Activated CD8-positive, alpha-beta memory T cell treated with anti-CD3 and anti-CD28 coated beads, Interleukin-2, amount 50 U/mL, for 48 hours (primary cell): ENCODE measurements at places on chromosomes 11 and 22.

DNA sequence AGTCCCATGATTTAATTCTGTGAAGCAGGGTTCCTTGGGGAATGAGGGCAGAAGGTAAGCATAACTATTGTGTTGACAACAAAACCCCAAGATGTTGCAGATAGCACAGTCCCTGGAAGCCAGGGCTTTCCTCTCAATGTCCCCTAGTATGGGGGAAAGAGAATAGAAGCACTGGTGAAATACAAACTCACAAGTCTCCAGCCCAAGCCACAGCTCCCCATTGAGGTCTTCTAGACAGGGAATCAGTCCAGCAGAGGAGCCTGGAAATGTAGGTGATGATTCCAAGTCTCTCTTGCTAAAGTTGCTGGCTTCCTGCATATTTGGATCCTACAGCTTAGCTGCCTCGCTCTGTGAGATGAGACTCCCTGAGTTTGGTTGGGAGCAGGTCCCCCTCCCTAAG lies 31.7 kb upstream of the DRD2 start:
- DNase-seq = no peak

GRCh38 chr11:133243832-133244231 lies 288.5 kb downstream of the OPCML start:
- DNase-seq = no peak

DNA sequence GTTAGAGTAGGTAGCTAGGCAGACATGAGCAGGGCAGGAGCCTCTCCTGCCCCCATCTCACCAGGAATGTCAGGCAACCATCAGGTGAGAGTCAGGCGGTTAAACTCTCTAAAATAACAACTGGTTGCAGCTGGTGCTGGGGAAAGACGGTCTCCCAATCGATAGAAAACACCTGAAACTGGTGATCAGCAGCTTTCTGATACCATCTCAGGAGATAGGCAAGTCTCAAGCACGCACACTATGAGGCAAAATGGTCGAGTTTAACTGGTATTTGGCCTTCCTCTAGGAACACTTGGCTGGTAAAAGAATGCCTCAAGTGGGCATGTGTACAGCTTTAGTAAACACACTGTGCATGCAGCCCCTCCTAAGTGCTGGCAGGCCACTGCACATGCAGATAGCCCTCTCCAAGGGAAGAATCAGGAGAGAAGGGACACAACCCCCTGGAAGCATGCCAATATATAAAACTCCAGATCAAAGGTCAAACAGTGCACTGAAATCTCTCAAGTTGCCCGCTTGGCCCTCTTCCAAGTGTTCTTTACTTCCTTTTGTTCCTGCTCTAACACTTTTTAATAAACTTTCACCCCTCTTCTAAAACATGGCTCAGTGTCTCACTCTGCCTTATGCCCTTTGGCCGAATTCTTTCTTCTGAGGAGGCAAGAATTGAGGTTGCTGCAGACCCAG lies 88.7 kb downstream of the USP35 start:
- DNase-seq = no peak

DNA sequence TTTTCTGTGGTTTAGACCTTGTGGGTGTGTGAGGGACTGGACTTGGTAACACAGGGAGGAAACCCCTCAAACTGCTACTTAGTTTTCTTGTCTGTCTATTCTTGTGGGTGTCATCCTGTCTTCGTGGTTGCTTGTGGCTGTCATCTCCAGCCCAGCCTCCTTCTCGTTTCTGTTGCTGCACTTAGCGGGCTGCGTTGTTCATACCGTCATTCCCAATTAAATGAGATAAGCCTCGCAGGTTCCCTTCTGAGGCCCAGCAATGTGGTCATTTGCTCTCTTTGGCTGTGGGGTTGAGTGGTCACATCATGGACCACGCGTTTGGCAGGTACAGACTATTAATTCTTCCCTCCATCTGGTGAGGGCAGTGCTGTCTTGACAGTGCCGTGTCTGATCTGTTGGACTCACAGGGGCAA lies 18.8 kb downstream of the PANX1 start:
- DNase-seq = peak; percentile 61

DNA sequence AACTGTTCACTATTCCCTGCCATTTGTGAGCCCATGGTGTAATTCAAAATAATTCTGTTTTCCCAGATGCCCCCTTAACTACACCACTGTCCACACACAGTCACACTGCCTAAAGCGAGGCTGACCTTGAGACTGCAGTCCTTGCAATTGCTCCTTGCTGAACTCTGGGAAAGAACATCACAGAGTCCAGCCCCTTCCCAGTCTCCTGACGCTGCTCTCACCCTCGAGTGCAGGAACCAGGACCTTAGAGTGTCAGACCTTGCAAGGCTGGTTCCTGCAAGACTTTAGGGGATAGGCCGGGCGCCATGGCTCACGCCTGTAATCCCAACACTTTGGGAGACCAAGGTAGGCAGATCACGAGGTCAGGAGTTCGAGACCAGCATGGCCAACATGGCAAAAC lies 33.6 kb downstream of the AHNAK start:
- no peak for DNase-seq

GRCh38 chr22:50201191-50202129 lies 649 bp downstream of the SELENOO start:
- no peak for DNase-seq

DNA sequence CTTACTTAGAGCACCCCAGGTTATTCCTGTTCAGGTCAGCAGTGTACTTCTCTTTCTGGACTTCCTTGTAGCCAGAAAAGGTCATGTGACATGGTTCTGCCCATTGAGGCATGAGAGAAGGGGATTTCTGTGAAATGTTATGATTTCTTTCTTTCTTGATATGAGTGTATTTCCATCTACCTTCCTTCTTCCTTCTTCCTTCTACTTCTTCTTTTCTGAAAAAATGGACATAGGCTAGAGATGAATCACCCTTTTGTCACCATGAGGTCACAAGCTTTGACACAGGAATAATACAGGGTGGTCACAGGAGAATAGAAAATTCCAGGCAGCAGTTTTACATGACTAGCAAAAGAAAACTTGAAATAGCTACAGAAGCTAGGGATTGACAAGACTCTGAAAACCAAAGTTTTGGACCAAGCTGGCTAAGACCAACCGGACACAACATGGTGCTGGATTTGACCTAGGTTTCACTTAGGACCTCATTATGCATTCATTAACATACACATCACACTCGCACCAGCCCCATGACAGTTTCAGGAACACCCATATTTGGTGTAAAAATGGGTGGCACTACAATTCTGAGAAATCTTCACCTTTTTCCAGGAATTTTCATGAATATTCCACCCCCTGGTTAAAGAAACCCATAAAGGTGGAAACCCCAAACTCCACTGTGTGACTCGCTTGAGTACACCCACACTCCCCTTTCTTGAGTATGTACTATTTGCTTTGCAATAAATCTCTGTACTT lies 21.2 kb upstream of the MAP6 start:
- no peak for DNase-seq

GRCh38 chr22:49035818-49036457 lies 791.7 kb downstream of the BRD1 start:
- no peak for DNase-seq

DNA sequence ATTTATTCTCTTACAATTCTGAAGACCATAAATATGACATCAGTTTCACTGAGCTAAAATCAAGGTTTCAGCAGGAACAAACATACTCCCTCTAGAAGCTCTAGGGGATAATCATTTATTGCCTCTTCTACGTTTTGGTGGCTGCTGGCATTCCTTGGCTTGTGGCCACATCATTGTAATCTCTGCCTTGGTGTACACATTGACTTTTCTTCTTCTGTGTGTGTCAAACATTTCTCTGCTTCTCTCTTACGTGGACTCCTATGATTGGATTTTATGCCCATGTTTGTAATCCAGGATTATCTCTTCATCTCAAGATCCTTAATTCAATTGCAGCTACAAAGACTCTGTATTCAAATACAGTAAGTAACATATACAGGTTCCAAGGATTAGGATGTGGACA lies 30.4 kb upstream of the MMP20 start:
- DNase-seq = no peak

GRCh38 chr22:35381424-35382009 lies 621 bp downstream of the HMOX1 start:
- DNase-seq = no peak

DNA sequence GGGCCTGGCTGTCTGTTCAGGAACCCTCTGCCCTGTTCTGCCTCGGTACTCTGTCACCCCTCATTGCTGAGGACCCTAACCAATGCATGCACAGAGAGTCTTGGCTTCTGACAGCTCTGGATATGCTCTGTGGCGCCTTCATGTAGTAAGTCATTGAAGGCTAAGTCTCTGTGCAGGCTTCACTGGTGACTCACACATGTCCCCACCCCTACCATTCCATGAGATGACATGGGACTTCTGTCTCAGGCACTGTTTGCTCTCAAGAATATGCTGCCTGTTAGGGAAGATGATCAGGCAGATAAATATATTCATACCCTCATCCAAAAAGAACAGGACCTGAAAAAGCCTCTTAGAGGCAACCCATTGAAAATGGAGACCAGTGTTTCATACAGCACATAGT lies 43.6 kb upstream of the HORMAD2 start:
- DNase-seq = no peak

GRCh38 chr11:19713196-19714021 lies 772 bp downstream of the NAV2 start:
- DNase-seq = no peak

- no peak for DNase-seq
Observed at GRCh38 chr11:78748918-78749690, 174.4 kb upstream of the NARS2 start.

DNA sequence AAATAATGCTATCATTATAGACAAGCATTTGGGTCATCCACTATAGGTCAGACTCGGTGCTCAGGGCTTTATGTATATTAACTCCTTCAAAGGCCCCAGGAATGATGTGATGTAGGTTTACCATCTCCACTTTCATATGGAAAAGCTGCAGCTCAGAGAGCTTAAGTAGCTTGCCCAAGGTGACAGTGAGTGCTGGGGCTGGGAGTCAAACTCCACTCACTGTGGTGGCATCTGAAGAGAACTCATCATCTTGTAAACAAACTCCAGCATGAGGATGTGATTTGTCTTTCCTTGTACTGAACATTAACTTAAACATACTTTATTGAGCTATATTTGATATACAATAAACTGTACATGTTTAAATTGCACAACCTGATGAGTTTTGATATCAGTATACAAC lies 25.4 kb downstream of the TENM4 start:
- no peak for DNase-seq

GRCh38 chr22:35135165-35135564 lies 69.2 kb downstream of the ISX start:
- no peak for DNase-seq

DNA sequence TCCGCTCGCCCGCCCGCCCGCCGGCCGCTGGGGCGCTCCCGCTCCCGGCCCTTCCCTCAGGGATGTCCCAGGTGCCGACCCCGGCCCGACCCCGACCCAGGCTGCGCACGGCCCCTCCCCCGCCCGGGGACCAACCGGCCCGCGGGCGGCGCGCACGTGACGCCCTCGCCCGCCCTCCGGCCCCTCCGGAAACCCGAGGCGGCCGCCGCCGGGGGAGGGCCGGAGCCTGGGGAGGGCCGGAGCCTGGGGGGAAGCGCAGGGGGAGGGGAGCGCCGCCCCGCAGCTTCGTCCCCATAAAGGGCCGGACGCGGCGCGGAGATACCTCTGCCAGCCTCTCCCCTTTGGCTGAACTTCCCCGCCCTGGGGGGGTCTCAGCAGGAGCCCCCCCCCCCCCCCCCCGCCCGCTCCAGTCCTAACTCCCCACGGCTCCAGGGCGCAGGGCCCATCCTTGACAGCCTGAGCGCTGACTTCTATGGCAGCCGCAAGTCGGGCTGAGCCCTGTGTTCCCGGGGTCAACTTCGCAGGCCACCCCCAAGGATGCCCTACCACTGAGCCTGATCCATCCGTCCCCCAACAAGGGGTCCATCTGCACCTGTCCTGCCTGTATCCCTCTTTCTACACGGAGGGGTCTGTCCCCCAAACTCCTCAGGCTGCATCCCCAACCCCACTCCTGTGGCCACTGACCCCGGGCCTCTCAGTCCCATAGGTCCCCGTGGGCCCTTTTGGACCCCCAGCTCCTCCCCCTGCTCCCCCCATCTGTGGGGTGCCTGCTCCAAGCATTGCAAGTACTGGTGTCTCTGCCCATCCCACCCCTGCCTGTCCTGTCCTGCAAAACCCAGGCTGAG lies at the start of gene MAPK12:
TSS of gene MAPK12 (minus strand) at position 69 of the 845 bp plus-strand sequence. CDS start 174 bp downstream, outside the sequence.
- no peak for DNase-seq

GRCh38 chr11:68904248-68904847 lies 657 bp downstream of the IGHMBP2 start:
- DNase-seq = peak; percentile 73

DNA sequence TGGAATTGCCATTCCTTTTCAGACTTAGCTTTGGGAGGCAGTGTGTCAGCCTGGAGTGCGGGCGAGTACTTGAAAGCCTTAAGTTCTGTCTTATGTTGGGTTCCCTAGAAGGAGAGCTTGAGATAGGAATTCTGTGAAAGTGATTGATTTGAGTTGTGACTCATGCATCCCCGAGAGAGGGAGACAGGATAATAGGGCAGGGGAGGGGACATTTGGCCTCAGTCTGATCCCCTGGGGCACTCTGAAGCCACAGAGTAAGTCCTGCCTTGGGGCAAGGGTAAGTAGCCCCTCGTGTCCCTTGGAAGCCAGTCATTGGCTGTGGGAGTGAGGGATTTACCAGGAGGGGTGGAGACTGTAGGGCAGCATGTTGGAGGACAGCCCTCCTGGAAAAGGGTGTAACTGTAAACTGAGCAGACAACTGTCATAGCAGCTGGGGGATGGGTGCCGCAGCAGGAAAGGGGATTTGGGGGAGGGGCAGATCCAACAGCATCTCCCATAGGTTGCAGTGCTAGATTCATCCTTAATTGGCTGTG lies 44.0 kb downstream of the KIAA1671 start:
- no peak for DNase-seq

GRCh38 chr22:31243339-31244045 lies 31.4 kb downstream of the LIMK2 start:
- no peak for DNase-seq

DNA sequence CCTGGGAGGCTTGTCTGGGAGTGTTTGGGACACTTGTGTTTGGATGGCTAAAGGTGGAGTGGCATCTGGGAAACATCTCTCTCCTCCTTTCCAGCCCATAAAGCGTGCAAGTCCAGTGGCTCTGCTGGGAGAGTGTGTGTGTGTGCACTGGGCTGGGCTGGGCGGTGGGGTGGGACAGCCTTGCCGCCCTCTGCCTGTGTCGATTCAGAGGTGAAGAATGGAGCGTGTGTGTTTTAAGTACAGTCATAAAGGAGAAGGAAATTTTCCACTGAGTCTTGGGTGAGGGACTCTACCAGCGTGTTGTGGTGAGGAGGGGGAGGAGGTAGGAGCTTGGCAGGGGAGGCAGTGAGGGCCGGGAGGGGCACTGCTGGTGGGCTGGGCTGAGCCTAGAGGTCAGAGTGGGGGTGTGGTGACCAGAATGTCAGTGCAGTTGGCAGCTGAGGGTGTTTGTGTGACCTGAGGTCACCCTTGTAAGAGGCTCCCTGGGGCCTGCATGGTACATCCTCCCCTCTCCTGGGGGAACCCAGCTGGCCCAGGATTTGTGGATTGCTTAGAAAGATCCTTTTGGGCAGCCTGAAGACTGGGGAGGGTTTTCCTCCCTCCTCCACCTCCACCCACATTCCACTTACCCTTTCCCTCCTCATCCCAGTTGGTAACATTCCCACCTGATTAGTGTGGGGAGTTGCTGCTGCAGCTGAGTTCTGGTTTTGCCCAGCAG lies 1.7 kb downstream of the TIMP3 start:
- DNase-seq = no peak

- DNase-seq = no peak
Observed at GRCh38 chr11:75776546-75776945, 8.0 kb downstream of the DGAT2 start.

GRCh38 chr11:125423247-125423849 lies 72.7 kb downstream of the FEZ1 start:
- no peak for DNase-seq

- DNase-seq = no peak
Observed at GRCh38 chr22:33057363-33057995, 702 bp downstream of the SYN3 start.

- no peak for DNase-seq
Observed at GRCh38 chr11:19921976-19922688, 209.5 kb downstream of the NAV2 start.
